Forelimb muscle (tissue), 1 donor: ENCODE measurements at places on chromosomes 16 and 17. TPM values are rescaled to one million over a fixed set of nuclear protein-coding genes. Genes with fewer than 3 reads are reported as not detected.

Gene MYL4
- 1,803 TPM for polyA plus RNA-seq

Gene USP43
- polyA plus RNA-seq, result 0.42 TPM

Gene CENPT
- polyA plus RNA-seq, result 32.1 TPM

Gene NEUROD2
- polyA plus RNA-seq, result 0.05 TPM
